Memory B cell (primary cell): ENCODE measurements at places on chromosomes 5 and 9.
A peak's percentile ranks its signal among the peaks of the same experiment; 100 is the strongest.

GRCh38 chr9:19807182-19807892 lies 18.5 kb upstream of the SLC24A2 start:
- no peaks in the 10 kb centered on the region for H3K27me3 ChIP-seq
- H3K4me3 ChIP-seq, result no peak overlapping the region
- H3K36me3 ChIP-seq, result no peaks in the 10 kb centered on the region
- no peaks in the 10 kb centered on the region for H3K4me1 ChIP-seq
- no peak overlapping the region for H3K27ac ChIP-seq

GRCh38 chr5:129631961-129632360 lies 115.9 kb upstream of the MINAR2 start:
- no peak for DNase-seq
- H3K4me1 ChIP-seq, result no peaks in the 10 kb centered on the region
- H3K27me3 ChIP-seq, result no peaks in the 10 kb centered on the region

DNA sequence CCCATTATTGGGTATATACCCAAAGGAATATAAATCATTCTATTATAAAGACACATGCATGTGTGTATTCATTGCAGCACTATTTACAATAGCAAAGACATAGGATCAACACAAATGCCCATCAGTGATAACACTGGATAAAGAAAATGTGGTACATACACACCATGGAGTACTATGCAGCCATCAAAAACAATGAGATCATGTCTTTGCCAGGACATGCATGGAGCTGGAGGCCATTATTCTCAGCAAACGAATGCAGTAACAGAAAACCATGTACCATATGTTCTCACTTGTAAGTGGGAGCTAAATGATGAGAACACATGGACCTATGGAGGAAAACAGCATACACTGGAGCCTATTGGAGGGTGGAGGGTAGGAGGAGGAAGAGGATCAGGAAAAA lies 402.4 kb downstream of the CSNK1G3 start:
- DNase-seq, result no peak
- no peak overlapping the region for H3K4me3 ChIP-seq
- H3K27ac ChIP-seq, result no peak overlapping the region
- no peaks in the 10 kb centered on the region for H3K4me1 ChIP-seq
- no peaks in the 10 kb centered on the region for H3K27me3 ChIP-seq

GRCh38 chr5:101687349-101687985 lies 608.6 kb downstream of the SLCO4C1 start:
- no peak overlapping the region for H3K4me3 ChIP-seq
- no peak for DNase-seq
- no peaks in the 10 kb centered on the region for H3K27me3 ChIP-seq
- H3K4me1 ChIP-seq, result no peaks in the 10 kb centered on the region

GRCh38 chr5:56717253-56717987 lies 97.9 kb upstream of the MAP3K1 start:
- no peaks in the 10 kb centered on the region for H3K27me3 ChIP-seq
- H3K4me1 ChIP-seq, result peaks cover 11% of the 10 kb centered on the region
- no peaks in the 10 kb centered on the region for H3K36me3 ChIP-seq
- H3K4me3 ChIP-seq, result no peak overlapping the region
- H3K27ac ChIP-seq, result no peak overlapping the region

DNA sequence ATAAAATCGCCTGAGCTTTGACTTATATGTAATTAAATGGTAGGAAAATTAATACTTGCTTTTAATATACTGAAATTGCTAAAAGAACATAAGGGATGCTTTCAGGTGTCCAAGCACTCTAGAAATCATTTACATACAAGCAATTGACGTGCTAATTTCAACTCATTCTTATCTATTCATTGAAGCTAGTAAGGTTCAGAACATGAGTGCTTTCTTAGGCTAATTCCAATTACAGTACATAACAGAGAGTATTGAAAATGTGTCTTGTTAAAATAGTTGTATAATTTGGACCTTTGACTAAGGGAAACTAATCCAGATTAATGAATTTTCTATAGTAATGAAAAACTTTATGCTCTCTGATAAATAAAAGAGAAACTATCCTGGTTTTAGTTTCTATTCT lies 1016.4 kb upstream of the TYRP1 start:
- no peaks in the 10 kb centered on the region for H3K27me3 ChIP-seq
- H3K27ac ChIP-seq, result no peak overlapping the region
- H3K4me3 ChIP-seq, result no peak overlapping the region
- no peak for DNase-seq
- no peaks in the 10 kb centered on the region for H3K4me1 ChIP-seq
- no peaks in the 10 kb centered on the region for H3K36me3 ChIP-seq

DNA sequence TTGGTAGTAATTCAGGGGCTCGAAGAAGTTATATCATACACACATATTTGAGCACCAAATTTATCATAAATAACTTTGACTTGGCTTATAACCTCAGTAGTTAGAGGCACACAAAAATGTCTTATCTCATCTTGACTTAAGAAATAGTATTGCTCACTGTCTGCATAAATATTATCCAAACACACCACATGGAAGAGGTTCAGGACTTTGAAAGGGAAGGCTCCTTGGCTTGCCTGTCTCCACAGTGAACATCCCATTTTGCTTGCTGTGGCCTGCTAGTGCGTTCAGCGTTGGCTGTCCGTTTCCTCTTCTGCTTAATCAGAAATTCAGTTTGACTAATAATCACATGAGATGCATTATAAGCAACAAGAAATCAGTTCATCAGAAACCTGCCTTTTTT lies 13.9 kb downstream of the GRXCR2 start:
- no peak overlapping the region for H3K4me3 ChIP-seq
- H3K36me3 ChIP-seq, result no peaks in the 10 kb centered on the region
- peaks cover 2% of the 10 kb centered on the region for H3K27me3 ChIP-seq
- no peaks in the 10 kb centered on the region for H3K4me1 ChIP-seq
- no peak for DNase-seq

DNA sequence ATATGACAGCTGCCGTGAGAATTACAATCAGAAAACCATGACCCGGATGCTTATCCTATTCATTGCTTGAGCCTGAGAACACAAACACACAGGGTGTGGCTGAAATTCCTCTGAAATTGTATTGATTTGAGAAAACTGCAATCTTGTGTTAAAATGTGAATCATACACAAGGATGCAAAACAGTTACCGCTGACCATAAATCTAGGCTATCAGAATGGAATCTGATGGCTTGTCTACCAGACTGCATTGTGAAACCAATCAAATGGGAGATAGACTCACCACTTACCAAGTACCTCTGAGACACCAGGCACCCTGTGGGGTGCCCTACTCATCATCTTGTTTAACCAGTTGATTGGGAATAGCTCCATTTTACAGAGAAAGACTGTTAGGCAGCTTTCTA lies 188.7 kb upstream of the MSX2 start:
- no peaks in the 10 kb centered on the region for H3K36me3 ChIP-seq
- H3K27me3 ChIP-seq, result peaks cover 2% of the 10 kb centered on the region
- no peak overlapping the region for H3K4me3 ChIP-seq
- no peak overlapping the region for H3K27ac ChIP-seq
- no peaks in the 10 kb centered on the region for H3K4me1 ChIP-seq
- no peak for DNase-seq

DNA sequence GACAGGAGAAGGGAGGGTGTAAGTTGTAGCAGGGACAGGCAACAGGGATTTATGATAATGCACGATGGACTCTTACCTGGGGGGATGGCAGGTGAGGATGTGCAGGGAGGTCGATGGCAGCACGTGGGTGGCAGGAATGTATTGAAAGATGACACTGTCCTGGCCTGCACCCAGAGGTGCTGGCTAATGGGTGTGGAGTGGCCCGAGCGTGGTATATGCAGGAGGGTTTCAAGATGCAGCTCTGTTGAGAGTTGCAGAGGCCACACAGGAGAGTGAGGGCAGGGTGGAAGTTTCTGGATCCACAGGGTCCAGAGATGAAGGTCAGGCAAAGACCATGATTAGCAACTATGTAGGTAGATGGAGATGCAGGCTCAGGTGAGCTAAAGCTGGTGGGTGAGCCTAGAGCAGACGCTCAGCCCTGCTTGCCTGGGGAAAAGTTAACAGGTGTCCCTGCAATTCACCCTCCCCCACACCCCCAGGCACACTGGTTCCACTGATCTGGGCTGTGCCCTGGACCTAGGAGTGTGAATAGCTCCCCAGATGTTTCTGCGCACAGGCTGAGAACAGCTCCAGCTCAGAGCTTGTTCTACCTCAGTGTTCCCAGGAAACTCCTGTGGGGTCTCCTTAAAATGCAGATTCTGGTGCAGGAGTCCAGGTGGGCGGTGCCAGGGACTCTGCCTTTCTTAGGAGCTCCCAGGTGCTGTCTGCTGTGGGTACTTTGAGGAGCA lies 21.5 kb upstream of the S1PR3 start:
- no peaks in the 10 kb centered on the region for H3K36me3 ChIP-seq
- DNase-seq, result no peak
- peaks cover 2% of the 10 kb centered on the region for H3K27me3 ChIP-seq
- no peak overlapping the region for H3K4me3 ChIP-seq

DNA sequence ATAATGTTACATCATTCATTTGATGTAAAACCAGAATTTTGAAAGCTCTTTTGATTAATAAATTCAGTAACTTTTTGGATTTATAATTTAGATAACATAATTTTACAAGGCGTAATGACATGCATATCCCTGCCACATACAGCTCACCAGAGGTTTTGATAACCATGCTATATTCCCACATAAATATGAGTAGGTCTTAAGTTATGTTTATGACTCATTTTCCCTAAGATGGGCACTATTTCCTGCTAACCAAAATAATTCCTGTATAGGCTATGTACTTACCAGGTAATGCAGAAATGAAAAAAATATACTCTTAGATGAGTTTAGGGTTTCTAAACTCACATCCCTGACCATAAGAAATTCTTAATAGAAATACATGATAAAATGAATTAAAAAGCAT lies 93.9 kb upstream of the EDIL3 start:
- no peaks in the 10 kb centered on the region for H3K36me3 ChIP-seq
- H3K27me3 ChIP-seq, result no peaks in the 10 kb centered on the region
- no peak overlapping the region for H3K4me3 ChIP-seq
- no peak overlapping the region for H3K27ac ChIP-seq

DNA sequence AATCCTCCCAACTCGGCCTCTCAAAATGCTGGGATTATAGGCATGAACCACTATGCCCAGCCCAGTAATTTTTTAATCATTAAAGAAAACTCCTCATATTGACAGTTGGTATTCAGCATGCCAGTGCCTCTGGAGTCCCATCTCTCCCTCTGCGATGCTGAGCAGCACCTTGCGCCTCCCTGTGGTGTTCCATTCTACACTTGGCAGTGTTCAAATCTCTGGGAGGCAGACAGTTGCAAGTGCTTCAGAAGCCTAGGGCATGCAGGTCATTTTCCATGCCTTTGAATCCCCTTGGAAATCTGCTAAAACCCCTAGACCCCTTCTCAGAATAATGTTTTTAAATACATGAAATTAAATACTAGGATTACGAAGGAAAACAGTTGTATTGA lies 41.3 kb downstream of the GARNL3 start:
- H3K36me3 ChIP-seq, result no peaks in the 10 kb centered on the region
- no peak overlapping the region for H3K4me3 ChIP-seq
- H3K27me3 ChIP-seq, result no peaks in the 10 kb centered on the region
- H3K4me1 ChIP-seq, result no peaks in the 10 kb centered on the region

- no peak for DNase-seq
- H3K27ac ChIP-seq, result no peak overlapping the region
- no peaks in the 10 kb centered on the region for H3K36me3 ChIP-seq
- no peaks in the 10 kb centered on the region for H3K4me1 ChIP-seq
- H3K27me3 ChIP-seq, result peaks cover 9% of the 10 kb centered on the region
- no peak overlapping the region for H3K4me3 ChIP-seq
Measured at GRCh38 chr9:137435381-137435891, 5.7 kb downstream of the ENTPD8 start.

- no peak overlapping the region for H3K4me3 ChIP-seq
- peaks cover 2% of the 10 kb centered on the region for H3K27me3 ChIP-seq
- H3K27ac ChIP-seq, result no peak overlapping the region
- no peaks in the 10 kb centered on the region for H3K36me3 ChIP-seq
- no peaks in the 10 kb centered on the region for H3K4me1 ChIP-seq
Measured at GRCh38 chr5:160742446-160742845, 109.6 kb downstream of the ATP10B start.

GRCh38 chr9:101037430-101037829 lies 8.9 kb downstream of the PLPPR1 start:
- no peak for DNase-seq
- peaks cover 3% of the 10 kb centered on the region for H3K27me3 ChIP-seq
- no peak overlapping the region for H3K27ac ChIP-seq
- H3K4me1 ChIP-seq, result no peaks in the 10 kb centered on the region

GRCh38 chr5:73531356-73531755 lies 33.1 kb downstream of the BTF3 start:
- H3K4me3 ChIP-seq, result no peak overlapping the region
- DNase-seq, result no peak
- peaks cover 3% of the 10 kb centered on the region for H3K4me1 ChIP-seq

- H3K4me1 ChIP-seq, result no peaks in the 10 kb centered on the region
- no peak overlapping the region for H3K27ac ChIP-seq
- DNase-seq, result no peak
- H3K27me3 ChIP-seq, result no peaks in the 10 kb centered on the region
Measured at GRCh38 chr9:10804486-10804885, 191.7 kb upstream of the PTPRD start.

GRCh38 chr5:38548064-38548759 lies 8.2 kb downstream of the LIFR start:
- H3K36me3 ChIP-seq, result no peaks in the 10 kb centered on the region
- no peaks in the 10 kb centered on the region for H3K4me1 ChIP-seq
- peaks cover 18% of the 10 kb centered on the region for H3K27me3 ChIP-seq
- no peak overlapping the region for H3K4me3 ChIP-seq

GRCh38 chr9:94882966-94883641 lies 156.6 kb downstream of the AOPEP start:
- H3K4me3 ChIP-seq, result no peak overlapping the region
- no peak for DNase-seq
- H3K27ac ChIP-seq, result no peak overlapping the region
- peaks cover 9% of the 10 kb centered on the region for H3K4me1 ChIP-seq
- H3K36me3 ChIP-seq, result peaks cover 3% of the 10 kb centered on the region

- H3K27ac ChIP-seq, result no peak overlapping the region
- peaks cover 2% of the 10 kb centered on the region for H3K27me3 ChIP-seq
- H3K36me3 ChIP-seq, result no peaks in the 10 kb centered on the region
- H3K4me1 ChIP-seq, result no peaks in the 10 kb centered on the region
Measured at GRCh38 chr5:179153341-179153901, 93.2 kb downstream of the ZNF354C start.

- H3K4me1 ChIP-seq, result no peaks in the 10 kb centered on the region
- no peak overlapping the region for H3K27ac ChIP-seq
- no peak for DNase-seq
- H3K4me3 ChIP-seq, result no peak overlapping the region
- H3K36me3 ChIP-seq, result no peaks in the 10 kb centered on the region
Measured at GRCh38 chr5:7548596-7548995, 152.7 kb downstream of the ADCY2 start.

GRCh38 chr9:137685035-137685740 lies 66.4 kb downstream of the EHMT1 start:
- peaks cover 17% of the 10 kb centered on the region for H3K36me3 ChIP-seq
- DNase-seq, result no peak
- peak overlapping the region; percentile 31 for H3K27ac ChIP-seq
- no peaks in the 10 kb centered on the region for H3K27me3 ChIP-seq
